ENCODE measurements at places on chromosomes 5 and 9.

DNA sequence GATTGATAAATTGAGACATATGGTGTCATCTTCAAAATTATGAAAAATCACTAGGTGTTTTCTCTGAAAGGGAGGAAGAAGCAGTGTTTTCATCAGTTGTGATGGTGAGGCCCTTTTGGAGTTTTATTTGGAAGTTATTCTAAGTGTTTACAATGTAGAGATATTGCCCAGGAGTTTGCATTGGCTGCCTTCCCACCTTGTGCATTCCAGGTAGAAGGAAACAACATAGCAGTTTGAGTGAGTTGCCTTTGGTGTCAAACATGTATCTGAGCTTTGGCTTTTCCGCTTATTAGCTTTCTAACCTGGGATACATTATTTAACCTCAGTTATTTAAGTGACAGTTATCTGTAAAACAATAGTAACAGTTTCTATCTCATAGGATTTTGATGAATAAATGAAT is 122.5 kb downstream of the SCAMP1 start:
- DNase-seq: no peak

GRCh38 chr5:119270960-119271757 is 84.7 kb upstream of the TNFAIP8 start:
- no peak for DNase-seq

DNA sequence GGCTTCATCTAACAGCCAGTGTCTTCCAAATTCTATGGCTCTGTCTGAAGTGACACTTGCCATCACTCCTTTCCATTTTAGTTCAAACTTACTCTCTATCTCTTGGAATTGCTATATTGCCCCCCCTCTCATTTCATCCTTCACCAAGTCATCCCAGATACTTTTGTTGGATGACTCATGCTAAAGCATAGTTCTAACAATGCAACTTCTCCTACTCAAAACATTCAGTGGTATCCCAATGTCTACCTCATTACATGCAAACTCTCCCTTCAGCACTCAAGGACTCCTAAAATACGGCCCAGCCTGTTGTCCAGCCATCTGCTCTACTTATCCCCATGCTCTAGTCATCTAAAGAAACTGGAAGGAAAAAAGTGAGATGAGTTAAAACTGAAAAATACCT is 171.6 kb downstream of the RASEF start:
- DNase-seq: peak; percentile 29

GRCh38 chr5:179313849-179314521 is 31.3 kb downstream of the ADAMTS2 start:
- peak; percentile 92 for DNase-seq

GRCh38 chr9:92142329-92142728 is 27.1 kb upstream of the SPTLC1 start:
- DNase-seq: no peak

DNA sequence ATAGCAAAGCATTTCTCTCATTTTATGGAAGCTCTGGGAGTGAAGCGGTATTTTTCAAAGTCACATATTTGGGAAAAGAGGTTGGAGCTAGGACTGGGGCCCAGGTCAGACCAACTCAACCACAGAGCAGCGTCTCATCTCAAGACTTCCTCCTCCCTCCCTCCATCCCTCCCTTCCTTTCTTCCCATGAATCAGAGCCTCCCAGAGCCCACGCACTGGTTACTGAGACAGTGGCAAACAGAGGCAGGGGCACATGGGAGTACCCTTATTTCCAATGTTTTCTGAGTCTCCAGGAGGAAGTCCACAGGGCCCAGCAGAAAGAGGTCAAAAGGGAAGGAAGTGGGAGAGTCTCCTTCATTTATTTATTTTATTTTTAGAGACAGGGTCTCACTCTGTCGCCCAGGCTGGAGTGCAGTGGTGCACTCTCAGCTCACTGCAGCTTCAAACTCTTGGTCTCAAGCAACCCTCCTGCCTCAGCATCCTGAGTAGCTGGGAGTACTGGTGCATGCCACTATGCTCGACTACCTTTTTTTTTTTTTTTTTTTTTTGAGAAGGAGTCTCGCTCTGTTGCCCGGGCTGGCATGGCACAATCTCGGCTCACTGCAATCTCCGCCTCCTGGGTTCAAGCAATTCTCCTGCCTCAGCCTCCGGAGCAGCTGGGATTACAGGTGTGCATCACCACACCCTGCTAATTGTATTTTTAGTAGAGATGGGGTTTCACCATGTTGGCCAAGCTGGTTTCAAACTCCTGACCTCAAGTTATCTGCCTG is 52.5 kb upstream of the CDKN2AIPNL start:
- DNase-seq: no peak

- DNase-seq: peak; percentile 44
These were observed 263.2 kb downstream of the DMAC1 start for GRCh38 chr9:7536310-7536939.

GRCh38 chr9:98108531-98109031 is 10.4 kb downstream of the TRIM14 start:
- DNase-seq: no peak

DNA sequence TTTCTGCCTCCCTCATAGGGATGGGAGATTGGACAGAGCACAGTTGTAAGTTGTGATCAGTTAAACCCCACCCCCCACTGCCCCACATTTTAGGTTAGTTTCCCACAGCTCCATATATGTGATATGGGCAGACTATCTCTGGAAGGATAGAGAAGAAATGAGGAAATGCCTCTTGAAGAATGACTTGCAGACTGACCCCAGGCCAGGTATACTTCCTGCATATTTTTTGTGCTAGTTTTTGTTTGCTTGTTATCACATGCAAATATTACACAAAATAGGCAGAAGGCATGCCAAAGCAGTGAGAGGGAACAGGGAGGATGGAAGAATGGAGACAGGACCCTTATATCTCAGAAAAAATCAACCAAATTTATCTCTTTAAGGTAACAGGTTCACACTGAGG is 10.1 kb upstream of the GLRX start:
- no peak for DNase-seq

DNA sequence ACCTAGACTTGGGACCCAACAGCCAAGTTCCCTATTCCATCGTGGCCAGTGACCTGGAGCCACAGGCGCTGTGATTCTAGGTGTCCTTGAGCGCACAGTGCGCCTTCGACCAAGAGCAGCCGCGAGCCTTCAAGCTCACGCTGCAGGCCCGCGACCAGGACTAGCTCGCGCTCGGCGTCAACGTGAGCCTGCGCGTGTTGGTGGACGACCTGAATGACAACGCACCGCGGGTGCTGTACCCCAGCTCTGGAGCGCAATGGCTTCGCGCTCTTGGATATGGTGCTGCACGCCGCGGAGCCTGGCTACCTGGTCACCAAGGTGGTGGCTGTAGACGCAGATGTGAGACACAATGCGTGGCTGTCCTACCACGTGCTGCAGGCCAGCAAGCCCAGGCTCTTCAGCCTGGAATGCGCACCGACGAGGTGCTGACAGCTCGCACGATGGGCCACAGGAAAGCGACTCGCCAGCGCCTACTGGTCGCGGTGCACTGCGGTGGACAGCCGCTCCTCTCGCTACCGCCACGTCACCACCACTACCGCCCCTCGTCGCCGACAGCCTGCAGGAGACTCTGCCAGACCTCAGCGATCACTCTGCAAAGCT is 11.4 kb downstream of the PCDHGA12 start:
- no peak for DNase-seq

- peak; percentile 75 for DNase-seq
These were observed 270.8 kb downstream of the NTRK2 start for GRCh38 chr9:84940294-84940693.

DNA sequence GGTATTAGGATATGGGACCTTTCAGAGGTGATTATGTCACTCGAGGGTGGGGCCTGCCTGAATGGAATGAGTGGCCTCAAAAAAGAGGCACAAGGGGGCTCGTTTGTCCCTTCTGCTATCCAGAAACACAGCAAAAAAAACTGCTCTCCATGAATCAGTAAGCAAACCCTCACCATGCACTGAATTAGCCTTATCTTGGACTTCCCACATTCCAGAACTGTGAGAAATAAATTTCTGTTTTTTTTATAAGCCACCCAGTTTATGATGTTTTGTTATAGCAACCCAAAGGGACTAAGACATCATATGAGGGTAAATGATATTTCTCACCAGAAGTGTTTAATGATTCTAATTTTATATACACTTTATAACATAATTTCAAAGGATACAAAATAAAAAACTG is 476.6 kb upstream of the EDIL3 start:
- peak; percentile 51 for DNase-seq

- DNase-seq: peak; percentile 55
These were observed 183.9 kb downstream of the C9orf50 start for GRCh38 chr9:129436751-129437625.

GRCh38 chr9:94913550-94913949 is 187.1 kb downstream of the AOPEP start:
- no peak for DNase-seq

DNA sequence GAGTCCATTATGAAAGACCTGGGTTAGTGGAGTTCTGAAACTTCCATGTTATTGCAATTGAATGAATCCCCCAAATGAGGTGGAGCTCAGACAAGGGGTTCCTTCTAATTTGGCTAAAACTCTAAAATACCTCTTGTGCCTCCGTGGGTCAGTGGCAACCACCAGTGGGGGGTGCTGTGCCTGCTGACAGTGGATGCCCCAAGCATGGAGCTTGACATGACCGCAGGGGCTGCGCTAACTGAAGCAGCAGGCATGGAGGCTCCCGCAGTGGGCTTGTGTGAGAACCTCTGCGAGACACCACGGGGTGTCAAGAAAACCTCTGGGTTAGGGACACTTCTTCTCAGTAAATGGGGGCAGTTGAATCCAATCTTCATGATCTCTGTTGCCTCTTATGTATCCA is 200.5 kb downstream of the DRD1 start:
- DNase-seq: no peak

DNA sequence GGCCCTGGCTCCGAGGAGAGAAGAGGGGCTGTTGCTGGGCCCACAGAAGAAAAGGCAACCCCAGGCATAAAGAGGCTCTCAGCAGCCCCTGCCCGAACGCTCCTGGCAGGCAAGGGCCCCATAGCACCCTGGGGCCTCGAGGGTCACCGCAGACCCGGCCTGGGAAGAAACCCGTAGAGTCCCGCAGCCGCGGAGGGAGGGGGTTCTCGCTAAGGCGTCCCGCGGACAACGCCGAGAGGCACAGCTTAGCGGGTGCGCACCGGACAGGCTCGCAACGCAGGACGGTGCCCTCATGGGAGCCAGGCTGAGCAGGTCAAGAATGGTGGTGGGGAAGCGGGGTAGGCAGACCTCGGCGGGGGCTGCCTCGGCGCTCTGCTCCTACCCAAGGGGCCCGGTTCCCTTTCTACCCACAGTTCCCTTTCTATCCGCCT is 6.7 kb downstream of the PITX1 start:
- DNase-seq: no peak

DNA sequence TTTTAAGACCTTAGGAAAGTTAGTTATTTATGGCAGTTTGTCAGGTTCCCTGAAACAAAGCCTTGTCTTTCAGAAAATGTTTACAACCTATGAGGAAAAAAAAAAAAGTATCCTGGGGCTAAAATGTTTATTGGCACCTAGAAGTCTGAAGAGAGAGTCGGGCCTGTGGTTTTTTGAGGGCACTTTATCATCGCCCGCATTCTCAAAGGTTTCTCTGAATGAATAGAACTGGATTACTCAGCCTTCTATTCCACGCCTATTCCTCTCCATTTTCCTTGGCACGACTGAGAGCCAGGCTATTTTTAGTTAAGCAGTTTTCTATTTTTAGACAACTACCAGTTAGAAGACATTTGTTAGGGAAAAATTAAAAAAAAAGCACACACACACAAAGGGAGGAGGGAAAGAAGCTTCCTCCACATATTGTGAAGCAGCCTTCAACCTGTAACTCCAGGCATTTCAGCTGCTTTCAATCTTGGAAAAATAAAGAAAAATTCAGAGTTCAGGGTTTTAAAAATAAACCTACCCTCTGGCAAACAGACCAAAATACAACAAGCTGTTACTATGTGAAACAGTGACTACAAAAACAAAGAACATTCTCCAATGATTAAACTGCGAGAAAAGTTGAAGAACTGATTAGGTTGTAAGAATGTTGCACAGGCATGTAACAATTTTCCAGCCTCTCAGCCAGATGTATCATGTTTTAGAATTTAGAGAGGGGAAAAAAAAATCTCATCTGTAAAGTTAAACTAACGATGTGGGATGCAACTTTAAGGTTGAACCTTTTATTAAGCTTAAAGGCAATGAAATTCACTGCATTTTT is 97.0 kb downstream of the MEF2C start:
- DNase-seq: peak; percentile 97

- DNase-seq: no peak
These were observed 33.7 kb downstream of the LHX2 start for GRCh38 chr9:124045076-124045829.

GRCh38 chr9:1929722-1930244 is 85.4 kb upstream of the SMARCA2 start:
- no peak for DNase-seq

- peak; percentile 46 for DNase-seq
These were observed 134.9 kb upstream of the CHD1 start for GRCh38 chr5:99063737-99064136.

DNA sequence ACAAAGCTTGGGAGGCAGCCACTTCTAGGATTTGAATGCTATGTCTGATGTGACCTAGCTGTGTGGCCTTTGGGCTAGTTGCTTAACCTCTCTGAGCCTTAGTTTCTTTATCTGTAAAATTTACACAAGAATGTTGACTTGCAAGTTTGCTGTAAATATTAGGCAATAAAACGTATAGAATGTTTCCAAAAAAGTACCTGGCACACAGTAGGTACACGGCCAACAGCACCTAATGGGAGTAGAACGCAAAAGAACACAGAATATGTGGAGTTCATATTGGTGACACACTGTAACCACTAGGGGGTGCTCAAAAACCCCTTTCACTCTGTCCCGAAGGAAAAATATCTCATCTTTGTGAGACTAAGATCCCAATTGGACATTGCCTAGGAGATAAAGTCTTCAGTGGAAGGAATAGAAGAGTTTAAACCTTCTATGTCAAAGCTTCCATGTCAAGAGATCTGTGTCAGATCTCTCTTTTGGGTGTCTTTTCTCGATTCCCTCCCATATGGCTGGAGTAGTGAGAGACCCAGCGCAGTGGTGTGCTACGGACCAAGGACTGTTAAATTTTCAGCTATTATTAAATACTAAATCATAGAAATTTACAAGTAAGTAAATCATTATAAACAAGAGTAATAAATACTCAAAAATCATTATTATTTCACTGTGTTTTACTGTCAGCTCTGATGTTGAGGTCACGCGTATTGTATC is 145.4 kb upstream of the RAD23B start:
- DNase-seq: peak; percentile 34

GRCh38 chr5:141597814-141598213 is 21.0 kb downstream of the DIAPH1 start:
- DNase-seq: no peak

GRCh38 chr5:157345485-157345884 is 79.6 kb downstream of the CYFIP2 start:
- DNase-seq: no peak

DNA sequence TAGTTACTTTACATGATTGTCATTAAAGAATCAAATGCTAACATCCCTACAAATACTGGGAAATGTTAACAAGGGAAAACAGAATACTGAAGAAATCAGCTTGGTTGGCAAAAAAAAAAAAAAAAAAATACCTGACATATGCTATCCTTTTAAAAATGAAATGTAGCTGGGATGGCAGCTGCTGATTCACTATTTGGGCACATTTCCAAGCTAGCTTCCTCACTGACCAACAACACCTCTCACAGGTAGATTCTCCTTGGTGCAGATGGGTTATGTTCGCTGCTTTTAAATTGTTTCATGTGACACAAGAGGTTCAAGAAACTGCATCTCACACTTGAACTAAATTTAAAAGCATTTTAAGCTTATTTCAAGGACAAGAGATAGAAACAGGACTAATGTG is 6.1 kb upstream of the PRUNE2 start:
- DNase-seq: no peak
